NCI-H1417 (cell line): ENCODE measurements at places on chromosomes 6 and 20.

DNA sequence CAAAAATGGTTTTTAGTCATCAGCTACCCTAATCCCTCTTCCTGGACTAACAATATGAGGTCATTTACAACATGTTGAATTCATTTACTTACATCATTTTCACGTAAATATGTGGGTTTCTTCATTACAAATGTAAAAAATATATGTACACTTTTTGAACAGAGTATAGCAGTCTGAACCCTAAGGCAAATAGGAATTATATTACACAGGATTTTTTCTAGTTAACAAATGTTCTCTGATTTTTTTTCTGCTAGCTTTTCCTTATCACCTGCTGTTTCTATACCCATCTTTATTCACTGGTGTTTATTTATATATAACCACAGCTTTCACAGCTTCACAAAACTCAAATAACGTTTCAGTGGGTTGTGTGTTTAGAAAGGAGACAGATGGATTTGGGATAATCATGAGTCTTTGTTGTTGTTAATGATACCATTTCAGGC is 21.0 kb upstream of the CD2AP start:
- DNase-seq, result peak; percentile 65

GRCh38 chr6:144174006-144174405 is 23.7 kb downstream of the STX11 start:
- DNase-seq, result no peak

DNA sequence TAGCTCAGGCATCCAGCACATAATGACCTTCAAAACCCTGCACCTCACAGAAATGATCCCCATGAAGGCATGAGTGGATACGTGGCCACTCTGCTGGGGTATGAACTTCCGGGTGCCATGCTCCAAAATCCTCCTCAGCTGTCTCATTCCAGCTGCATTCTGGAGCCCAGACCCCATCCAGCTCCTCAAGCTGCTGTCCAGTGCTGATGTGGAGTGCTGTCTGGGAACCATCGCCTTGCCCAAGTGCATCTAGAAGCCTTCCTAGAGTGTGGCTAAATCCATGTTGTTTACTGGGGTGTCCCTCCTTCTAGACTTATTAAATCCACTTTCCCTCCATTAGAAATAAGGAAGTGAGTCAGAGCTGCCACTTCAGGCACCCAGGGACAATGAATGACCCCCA is 130.8 kb upstream of the PTPRT start:
- no peak for DNase-seq

DNA sequence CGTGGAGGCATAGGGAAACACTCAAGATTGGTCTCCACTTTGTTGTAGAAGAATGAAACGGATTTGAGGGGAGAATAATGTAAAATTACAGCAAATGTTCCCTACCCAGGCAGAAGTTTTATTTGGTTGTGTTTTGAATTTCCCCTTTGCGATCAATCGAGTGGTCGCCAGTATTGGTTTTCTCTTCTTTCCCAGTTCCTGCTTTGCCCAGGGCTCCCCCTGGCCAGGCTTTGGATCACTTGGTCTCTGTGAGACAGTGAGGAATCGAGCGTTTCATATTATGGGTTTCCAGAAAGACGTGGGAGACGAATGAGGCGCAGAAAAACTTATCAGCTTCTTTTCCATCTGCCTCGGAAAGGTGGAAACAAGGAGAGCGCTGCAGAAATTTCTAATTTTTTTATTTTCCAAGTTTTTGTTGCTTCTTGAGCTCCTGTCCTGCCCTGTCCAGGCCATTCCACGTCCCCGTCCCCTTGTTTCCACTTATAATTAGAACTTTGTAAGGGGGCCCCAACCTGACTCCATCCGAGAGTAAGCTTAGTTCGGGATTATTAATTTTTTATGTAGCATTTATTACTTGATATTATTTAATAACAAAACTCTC is 7.5 kb upstream of the TBX18 start:
- DNase-seq, result no peak

- peak; percentile 5 for DNase-seq
Measured at GRCh38 chr6:20351534-20351933, 50.1 kb upstream of the E2F3 start.

DNA sequence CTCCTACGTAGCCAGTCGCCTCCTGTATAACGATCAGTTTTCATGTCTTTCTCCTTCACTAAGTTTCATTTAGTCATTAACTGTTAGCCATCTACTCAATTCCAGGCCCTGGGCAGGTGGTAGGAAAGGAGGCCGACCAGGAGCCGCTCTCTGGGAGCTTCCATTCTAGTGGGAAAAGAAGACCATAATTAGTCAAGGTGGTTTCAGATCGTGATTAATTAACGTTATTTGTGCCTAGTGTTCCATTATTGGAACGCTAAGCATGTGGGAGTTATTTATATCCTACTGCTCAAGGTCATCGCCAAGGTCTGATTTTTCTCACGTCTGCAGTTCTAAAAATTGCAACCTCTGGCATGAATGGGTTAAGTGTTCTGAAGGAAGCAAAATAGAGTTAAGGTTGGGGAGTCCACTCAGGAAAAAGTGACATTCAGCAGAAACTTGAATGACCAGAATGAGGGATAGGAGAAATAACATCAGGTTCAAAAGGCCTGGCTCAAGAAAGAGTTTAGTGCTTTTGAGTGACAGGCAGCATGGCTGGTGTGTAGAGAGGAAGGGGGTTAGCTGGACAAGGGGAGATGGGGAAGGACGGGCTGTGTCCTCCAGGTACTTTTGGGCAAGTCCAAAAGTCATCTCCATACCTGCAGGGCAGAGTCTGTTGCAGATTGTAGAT is 812 bp downstream of the SLC9A8 start:
- DNase-seq, result no peak
